ENCODE measurements at places on chromosomes 13 and 19.

DNA sequence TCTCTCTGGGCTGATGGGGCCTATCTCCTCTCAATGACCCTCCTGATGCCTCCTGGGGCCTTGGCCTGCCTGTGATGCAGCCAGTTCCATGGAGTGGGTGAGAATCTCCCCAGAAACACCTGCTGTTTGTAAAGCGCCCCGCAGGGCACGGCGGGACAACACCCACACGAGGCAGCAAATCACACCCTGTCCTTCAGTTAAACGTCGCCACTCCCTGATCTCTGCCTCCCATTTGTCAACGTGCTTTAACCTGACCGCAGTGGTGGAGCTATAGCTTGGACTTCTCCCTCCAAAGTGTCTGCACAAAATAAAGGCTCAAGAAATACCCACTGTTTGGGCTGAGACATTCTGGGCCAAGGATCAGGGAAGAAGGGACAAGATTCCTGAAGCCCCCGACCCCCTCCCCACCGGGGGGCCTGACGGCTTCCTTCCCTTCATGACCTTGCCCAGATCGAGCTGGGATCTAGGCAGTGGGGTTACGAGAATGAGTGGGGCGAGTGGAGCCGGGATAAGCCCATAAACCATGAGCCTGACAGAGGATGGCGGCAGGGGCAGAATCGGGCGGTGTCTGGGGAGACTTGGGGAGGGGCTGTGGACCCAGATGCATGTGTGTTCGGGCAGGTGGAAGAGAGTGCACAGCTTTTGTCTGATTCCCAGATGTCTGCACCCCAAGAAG, 8.0 kb downstream of the MYDGF start:
- DNase-seq, result no peak

DNA sequence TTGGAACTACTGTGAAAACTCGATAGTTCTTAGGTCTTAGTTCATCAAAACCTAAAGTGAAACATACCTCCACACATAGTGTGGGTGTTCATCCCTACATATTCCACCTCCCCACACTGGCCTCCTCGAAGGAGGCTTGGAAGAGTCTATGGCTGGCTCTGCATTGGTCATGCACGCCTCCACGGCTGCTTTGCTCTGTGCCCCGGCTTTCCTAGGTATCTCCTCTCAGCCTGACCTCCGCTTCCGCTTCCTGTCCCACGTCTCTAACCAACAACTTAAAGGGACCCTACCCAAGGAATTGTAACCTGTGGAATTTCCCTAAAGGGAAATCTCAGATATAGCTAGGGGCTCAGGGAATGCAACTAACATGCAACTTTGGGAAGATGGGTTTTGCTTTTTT, 79.7 kb upstream of the MBNL2 start:
- DNase-seq, result no peak

DNA sequence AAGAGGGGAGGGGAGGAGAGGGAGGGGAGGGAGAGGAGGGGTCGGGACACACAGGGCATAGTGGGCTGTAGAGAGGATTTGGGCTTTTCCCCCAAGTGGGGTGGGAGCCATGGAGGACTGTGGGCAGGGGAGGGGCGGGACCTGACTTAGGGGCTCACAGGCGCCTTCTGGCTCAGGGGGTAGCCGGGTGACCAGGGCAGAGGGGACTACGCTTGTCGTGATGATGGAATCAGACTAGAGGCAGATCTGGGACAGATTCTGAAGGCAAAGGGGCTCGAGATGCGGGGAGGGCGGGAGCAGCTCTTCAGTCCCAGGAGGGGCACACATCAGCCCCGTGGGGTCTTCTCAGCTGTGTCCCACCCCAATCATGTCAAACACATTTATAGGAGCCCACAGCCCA, 13.5 kb downstream of the NDUFA11 start:
- no peak for DNase-seq

GRCh38 chr19:51766461-51766860, 5.5 kb downstream of the FPR2 start:
- no peak for DNase-seq

GRCh38 chr13:29858667-29859066, 8.2 kb upstream of the UBL3 start:
- no peak for DNase-seq

DNA sequence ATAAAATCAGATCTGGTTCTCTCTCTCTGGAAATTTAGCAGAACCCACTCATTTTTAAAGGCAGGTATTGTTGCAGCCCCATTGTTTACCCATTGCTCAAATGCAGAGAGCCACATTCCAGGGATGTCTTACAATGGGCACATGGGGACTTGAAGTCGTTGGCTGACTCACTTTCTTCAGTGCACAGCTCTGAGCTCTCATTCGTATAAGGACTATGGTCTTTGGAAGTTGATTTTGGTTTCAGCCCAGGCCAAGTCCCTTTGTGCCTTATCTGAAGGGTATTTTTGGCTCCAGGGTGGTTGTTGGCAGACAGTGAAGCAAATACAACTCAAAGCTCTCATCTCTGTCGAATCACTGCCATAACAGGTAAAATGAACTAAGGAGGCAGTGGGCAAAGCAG, 47.3 kb upstream of the CLDN10 start:
- peak; percentile 13 for DNase-seq

GRCh38 chr13:50539791-50540530, 303.5 kb downstream of the DLEU7 start:
- DNase-seq, result no peak

- DNase-seq, result no peak
Measured at GRCh38 chr19:12187625-12188024, 24.7 kb downstream of the ZNF136 start.

DNA sequence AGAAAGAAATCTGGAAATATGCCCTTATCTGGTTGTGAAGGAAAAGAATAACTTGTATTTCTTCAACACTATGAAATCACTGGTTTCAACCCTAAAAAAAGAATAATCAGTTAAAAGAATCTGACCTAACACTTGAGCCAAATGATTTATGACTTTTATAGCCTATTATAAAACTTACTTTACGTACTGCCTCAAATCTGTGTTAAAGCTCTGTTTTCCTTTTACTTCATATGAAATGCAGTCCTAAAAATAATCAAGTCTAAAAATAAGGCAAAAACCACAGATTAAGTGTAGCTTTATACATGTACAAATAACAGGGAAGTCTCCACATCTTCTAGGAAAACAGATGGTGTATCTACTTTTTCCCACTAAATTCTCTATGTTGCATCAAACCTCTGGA, 101.3 kb downstream of the VWA8 start:
- no peak for DNase-seq

- DNase-seq, result no peak
Measured at GRCh38 chr19:1387684-1388636, 4.3 kb downstream of the NDUFS7 start.

DNA sequence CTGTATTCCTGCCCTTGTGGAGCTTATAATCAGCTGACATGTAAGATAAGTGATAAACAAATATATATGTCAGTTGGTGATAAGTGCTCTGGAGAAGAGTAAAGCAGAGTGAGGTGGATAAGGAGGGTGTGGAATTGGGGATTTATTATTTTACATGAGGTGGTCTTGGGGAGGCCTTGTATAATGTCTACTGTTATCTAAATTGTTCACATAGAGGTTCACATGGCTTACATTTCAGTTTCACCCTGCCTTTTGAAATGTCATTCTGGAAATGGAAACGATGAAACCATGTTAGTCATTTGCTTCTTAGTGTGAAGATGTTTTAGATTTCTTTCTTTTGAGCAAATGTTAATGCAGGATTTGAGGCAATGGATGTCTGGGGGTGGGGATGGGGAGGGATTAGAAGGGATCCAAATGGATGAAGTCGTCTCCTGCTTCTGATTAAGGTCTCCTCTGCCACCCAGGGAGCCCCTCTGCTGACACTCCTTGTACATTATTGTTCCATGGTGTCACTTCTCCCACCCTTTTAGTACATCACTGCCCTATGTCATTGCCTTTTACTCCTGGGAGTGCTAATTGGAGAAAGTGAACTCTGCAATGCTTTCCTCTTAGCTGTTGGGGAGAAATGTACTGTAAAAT, 14.0 kb downstream of the B3GLCT start:
- DNase-seq, result no peak

DNA sequence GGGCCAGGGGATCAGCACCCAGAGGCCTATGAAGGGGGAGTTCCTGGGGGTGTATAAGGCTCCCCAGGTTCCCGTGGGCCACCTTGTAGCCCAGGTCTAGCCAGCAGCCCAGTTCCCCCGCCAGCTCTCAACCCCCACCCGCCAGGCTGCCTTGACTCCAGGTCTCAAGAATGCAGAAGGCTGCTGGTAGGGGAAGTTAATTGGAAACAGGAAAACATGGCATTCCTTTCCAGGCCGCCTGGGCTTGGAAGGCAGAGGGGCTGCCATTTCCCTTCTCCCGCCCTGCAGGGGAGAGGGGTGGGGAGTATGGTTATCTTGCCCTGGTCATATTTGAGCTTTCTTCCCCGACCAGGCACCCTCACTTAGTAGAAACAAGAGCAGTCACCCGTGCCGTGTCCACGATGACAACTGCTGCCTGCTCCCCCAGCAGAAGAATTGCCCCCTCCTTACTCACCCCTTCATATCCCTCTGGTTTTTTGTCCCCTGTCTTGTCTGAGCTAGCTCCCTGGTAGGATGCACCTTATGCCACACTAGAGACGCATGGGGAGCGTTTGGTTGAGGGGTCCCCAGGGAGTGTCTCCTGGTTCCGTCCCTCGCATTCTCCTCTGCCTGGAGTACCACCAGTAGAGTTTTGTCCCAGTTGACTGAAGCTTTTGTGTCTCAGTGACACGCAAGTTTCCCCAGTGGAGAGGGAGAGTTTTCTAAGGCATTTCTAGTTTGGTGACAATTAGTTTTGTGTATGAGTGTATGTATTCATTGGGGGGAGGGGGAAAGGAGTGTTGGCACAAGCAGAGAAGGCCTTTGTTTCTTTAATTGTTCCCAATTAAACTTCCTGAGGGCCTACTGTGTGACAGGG, 4.5 kb downstream of the BICRA start:
- DNase-seq, result peak; percentile 29

DNA sequence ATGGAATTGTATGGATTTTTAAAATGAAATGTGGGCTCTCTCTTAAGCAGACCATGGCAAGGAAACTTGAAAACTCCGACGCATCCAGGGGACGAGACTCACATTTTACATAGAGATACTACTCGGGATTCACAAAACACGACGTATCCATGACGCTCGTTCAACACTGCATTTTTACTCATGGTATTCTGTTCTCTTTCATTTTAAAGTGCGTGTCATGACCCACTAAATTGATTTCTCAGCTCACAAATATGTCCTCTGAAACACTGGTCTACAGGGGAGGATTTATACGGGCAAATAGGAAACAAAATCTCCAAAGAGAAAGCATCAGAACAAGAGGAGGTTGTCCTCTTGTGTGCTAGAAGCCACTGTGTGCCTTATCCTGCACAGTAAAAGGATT, 523.5 kb downstream of the MYO16 start:
- DNase-seq, result no peak

DNA sequence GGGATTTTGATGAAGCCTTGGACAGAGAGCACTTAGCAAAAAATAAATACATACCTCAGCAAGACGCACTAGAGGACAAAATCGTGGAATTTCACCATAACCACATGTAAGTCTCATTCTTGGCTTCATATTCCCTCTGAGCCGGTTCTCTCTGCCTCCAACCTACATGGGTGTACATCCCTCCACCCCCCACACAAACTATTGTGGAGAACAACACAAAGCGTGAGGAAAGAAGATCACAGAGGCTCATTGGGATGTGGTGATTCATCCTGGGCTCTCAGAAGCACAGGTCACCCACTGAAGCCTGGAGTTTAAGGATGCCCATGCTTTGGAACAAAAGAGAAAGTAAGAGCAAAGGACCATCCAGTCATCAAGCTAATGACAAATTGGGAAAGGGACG, 192.2 kb downstream of the STK24 start:
- DNase-seq, result no peak

DNA sequence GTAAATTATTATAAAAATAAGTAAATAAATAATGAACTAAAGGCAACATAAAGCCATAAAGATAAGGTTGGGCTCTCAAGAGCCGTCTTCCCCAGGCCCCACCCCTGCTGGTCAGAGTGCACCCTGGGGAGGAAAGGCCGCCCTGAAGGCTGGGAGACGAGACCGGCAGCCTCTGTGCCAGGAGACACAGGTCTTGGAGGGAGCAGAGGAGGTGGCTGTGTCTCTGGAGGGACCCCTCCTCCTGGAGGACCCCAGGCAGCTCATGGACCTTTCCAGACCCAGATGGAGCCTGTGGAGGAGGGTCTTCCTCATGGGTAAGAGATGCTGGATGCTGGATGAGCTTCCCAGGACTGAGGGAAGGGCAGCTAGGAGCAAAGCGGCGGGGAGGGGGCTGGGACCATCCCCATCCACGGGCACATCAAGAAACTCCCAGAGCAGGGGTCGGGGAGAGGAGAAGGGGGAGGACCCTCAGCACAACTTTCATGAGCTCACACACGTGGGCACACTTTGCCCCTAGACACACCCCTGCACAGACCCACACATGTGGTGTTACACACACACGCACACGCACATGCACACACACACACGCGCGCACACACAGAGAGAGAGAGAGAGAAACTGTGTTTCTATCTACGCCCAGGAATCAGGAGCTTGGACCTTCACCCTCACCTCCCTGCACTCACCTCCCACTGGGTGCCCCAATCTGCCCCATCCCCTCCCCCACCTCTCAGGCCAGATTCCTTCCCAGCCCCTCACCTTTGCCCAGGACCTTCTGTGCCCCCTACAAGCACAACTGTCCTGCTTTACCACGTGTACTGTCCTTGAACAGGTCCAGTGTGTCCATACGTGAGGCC, at the start of gene CEACAM18:
Gene CEACAM18, plus strand, starts transcription at position 159 of the 854 bp plus-strand sequence.
- no peak for DNase-seq

GRCh38 chr19:49196527-49197240, 39.1 kb downstream of the TRPM4 start:
- DNase-seq, result no peak

DNA sequence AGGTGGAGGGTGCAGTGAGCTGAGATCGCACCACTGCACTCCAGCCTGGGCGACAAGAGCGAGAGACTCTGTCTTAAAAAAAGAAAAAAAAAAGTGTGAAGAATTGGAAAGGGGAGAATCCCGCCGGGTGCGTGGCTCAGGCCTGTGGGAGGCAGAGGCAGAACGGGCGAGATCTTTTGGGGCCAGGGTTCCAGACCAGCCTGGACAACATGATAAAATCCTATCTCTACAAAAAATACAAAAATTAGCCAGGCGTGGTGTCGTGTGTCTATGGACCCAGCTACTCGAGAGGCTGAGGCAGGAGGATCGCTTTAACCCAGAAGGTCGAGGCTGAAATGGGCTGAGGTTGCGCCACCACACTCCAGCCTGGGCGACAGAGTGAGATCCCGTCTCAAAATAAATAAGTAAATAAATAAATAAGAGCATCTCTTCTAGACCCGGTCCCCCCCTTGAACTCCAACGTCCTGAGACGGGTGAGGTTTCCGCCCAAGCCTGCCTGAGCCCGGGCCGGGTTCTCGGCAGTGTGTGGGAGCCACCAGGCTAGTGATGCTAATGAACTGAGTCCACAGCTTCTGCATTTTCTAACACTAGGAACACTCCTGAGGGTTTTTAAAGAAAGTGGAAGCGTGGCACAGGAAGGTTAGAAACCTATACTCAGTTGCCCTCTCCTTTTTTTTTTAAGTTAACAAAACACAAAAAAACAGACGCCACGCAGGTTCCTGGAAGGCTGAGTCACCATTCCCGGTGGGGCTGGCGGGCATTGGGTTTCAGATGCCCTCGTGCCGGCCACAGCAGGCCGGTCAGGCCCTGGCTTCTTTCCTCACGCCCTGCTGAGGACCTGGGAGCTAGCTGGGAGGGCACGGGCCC, 22.0 kb downstream of the GPX4 start:
- DNase-seq, result no peak

All from HAP-1 (cell line).